Stimulated activated CD8-positive, alpha-beta memory T cell treated with anti-CD3 and anti-CD28 coated beads, Interleukin-15, amount 100 ng/mL, for 1 hour (primary cell): ENCODE measurements at places on chromosomes 3 and 15.

DNA sequence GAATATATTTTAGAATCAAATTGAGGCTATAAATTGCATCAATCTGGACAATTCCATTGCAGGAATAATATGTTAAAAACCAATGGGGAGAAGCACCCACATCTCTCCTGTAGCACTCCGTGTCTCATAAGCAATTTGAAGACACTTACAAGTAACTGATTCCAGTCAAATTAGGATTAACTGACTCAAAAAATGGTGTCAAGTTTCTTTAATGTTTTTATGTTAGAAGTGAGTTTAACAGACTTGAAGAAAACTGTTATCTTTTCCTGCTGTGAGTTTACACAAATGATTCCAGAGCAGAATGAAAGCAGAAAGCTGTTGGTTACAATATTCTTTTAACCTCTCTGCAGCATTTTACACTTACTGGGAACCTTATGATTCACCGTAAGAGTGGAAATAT, 23.2 kb downstream of the RLBP1 start:
- DNase-seq: no peak

DNA sequence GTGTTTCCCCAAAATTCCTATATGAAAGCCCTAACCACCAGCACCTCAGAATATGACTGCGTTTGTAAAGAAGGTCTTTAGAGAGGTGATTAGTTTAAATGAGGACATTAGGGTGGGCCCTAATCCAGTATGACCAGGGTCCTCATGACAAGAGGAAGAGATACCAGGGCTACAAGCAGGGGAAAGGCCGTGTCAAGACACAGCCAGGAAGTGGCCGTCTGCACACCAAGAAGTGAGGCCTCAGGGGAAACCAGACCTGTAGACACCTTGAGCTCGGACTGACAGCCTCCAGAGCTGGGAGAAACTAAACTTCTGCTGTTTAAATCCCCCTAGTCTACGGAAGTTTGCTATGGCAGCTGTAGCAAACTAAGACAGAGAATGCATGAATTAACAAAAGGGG, 14.2 kb downstream of the KIF7 start:
- DNase-seq: no peak

DNA sequence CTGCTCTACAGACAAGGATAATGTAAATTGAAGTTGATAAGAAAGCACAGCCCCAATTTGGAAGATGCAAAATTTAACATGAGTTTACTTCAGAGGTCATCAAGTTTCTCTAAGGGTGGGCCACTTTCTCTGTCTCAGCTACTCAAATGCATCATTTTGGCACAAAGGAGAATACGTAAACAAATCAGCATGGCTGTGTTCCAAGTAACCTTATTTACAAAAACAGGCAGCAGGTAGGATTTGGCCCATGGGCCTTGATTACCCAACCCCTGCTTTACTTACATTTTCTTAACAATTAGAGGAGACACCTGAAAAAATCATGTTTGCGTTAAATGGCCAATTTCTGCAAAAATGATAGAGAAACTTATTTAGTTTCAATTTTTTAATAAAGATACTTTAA, 181.7 kb downstream of the GBE1 start:
- no peak for DNase-seq

DNA sequence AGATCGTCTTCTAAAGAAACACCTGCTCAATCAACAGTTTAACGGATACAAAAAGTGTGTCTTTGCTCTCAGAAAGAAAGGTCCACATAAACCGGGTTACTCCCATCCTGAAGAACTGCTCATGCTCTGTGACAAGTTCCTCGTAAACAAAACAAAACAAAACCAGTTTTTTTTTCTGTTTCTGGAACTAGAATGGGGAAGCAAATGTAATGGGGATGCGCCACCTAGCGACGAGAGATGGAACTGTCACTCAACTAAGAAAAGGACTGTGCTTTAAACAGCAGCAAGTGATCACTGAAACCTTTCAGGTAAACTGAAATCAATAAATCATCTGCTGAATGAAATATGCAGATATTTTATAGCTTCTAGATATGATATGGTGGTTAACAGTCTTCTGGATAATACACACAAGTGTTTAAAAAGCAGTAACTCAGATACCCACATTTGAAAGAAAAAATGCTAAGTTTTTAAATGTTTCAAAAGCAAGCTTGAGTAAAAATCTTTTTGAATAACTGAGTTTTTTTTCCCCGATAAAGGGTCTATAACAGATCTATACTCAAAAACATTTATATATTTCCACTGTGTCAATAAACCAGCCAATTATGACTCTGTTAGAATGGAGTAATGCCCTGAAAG, 10.9 kb downstream of the TM2D3 start:
- DNase-seq: peak; percentile 64

GRCh38 chr3:60325610-60326170, 925.6 kb downstream of the FHIT start:
- DNase-seq: no peak

GRCh38 chr3:6250167-6250566, 610.7 kb upstream of the GRM7 start:
- no peak for DNase-seq

- DNase-seq: peak; percentile 25
Observed at GRCh38 chr15:84633311-84634227, 20.5 kb downstream of the WDR73 start.

DNA sequence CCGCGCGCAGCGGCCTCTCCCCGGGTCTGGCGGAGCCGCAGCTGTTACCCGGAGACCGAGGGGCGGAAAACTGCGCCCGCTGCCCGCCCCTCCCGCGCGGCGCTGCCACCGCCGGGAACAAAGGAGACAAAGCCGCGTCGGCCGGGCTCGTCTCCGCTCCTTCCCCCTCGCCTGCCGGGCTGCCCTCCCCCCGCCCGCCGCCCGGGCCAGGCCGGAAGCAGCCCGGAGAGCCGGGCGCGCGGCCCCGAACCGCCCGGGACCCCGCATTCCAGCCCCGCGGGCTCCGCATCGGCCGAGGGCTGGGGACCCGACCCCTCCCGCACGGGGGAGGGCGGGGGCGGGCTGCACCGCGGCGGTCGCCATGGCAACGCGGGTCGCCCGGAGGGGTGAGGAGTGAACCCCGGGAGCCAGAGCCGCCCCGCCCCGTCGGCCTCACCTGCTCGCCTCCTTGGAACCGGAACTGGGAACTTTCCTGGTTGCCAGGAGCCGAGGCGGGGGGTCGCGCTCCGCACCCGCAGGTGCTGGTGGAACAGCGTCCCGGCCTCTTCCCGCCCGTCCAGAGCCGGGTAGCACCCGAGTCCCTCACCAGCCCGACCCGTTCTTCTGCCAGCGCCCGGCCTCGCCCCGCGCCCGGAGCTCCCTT, 448 bp downstream of the PLXNB1 start:
- no peak for DNase-seq

GRCh38 chr3:42613462-42613861, 13.0 kb downstream of the NKTR start:
- no peak for DNase-seq
